Fibroblast of skin of back (primary cell): ENCODE measurements at places on chromosomes 4 and X.
A peak's percentile ranks its signal among the peaks of the same experiment; 100 is the strongest.

DNA sequence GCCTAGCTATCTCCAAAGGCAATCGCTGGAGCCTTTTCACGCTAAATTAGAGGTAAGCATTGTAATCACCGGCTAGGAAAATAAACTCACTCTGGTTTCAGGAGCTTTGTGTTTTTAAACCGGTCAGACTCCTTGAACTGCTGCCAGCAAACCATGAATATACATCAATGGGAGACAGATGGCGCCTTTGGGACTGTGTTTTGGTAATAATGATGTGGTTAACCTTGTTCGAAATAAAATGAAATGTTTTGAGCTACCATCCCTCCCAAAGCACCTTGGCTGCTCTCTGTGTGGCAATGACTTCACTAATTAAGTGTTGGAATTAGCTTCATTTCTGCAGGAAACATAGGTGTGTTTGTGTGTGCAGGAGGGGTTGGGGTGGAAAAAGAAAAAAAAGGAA lies 65.3 kb downstream of the CLNK start:
- DNase-seq, result peak; percentile 54

DNA sequence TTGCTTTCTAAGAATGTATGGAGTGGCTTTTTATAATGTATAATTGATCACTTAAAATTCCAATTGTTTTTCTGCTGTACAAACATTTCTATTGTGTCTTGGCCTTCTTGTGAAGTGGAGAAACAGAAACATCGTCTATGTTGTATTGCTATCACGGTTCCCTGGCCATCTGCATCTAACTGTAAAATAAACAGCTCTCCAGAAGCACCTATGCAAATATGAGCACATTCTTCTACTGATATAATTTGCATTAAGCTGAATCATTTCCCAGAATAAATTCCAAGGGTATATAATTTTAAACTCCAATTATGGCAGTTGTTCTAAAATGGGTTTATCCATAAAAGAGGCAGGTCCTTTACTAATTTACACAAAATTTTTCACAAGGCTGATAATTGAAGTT lies 261.6 kb upstream of the STS start:
- no peak for DNase-seq

GRCh38 chr4:15864651-15865566 lies 73.6 kb downstream of the FGFBP1 start:
- no peak for DNase-seq

DNA sequence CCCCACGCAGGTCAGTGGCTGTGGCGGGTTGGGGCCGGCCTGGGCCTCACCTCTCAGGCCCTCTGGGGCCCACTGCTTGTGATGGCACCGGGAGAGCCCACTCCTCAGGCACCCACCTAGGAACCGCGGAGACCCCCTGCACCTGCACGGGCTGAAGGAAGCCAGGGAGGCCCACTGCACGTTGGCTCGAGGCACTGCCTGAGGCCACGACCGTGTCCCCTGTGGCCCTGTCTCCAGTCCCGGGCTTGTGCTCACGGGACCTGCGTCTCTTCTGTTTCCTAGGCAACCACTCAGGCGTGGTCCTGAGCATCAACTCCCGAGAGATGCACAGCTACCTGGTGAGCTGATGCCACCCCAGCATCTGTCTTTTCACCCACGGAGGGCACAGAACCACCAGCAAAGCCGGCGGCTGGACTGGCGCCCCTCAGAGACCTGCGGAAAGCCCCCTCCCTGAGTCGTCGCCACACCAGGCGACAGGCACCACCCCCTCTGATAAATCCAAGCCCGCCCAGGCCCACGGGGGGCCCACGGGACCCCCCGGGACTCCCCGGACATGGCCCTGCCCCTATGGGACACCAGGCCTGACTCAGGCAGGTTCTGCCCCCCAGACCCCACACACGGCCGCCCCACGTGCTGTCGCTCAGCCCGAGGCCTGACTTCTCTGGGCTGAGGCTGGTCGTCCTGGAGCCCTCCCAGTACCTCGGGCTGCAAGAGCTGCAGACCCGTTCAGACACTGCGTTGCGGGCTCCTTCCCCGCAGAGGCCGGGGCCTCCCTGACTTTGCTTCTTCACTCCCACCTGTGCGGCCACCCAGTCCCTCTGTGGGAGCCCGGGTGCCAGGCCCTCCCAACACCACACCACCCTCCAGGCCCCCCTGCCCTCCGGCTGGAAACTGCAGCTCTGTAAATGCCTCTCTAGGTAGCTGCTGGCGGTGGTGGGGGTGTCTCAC lies 199.5 kb downstream of the AFAP1 start:
- DNase-seq, result no peak

DNA sequence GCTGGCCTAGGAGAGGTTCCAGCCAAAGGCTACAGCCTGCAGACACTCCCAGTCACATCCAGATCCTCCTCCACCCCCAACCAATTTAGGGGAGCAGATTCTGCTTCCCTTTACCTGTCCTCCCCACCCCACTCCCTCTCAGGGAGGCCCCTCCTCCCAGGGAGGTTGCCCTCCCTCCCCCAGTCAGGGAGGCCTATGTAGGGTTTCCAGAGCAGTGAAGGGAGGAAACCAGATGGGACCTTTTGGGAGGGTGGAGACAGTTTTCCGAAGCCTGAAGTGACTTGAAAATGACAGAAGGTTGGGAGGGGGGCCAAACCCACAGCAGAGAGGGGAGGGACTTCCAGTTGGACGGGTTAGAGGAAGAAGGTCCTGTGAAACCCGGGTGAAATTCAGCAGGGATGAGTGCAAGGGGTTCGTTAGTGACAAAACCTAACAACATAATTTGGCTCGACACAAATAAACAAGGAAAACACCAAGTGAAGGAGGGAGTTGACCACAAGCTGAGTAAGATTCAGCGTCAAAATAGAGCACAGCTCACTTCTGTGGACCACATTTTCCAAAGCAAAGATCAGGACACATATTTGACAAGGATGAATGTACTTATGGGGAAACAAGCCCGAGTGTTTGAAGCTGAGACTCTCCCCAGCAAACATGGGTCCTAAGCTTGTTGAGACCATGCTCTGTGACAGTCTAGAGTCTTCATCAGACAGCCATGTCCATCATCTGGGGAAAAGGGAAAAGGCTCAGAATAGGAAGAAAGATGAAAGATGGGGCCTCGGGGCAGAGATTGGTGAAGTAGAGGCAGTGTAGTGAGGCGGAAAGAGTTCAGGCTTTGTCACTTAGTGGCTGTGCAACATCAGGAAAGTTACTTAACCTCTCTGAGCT lies 46.4 kb downstream of the PRPS1 start:
- no peak for DNase-seq

DNA sequence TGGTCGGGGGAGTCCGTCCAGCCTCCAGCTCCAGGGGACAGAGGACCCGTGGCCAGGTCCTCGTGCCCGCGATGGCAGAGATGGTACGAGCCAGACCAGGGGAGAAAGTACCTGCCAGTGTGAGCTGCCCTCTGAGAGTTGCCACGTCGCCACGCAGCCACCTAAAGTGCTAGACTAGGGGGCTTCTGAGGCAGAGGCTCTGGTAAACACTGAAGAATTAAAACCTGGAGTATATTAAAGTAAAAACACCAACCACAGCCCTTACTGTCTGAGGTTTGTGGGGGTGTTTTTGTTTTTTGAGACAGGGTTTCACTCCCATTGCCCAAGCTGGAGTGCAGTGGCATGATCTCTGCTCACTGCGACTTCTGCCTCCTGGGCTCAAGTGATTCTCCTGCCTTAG lies 60.1 kb upstream of the SORCS2 start:
- DNase-seq, result no peak
